ENCODE measurements at places on chromosomes 1 and 21.

- no peak for DNase-seq
Observed at GRCh38 chr1:164647211-164647610, 88.2 kb downstream of the PBX1 start.

- no peak for DNase-seq
Observed at GRCh38 chr1:112144733-112145426, 155.4 kb upstream of the KCND3 start.

DNA sequence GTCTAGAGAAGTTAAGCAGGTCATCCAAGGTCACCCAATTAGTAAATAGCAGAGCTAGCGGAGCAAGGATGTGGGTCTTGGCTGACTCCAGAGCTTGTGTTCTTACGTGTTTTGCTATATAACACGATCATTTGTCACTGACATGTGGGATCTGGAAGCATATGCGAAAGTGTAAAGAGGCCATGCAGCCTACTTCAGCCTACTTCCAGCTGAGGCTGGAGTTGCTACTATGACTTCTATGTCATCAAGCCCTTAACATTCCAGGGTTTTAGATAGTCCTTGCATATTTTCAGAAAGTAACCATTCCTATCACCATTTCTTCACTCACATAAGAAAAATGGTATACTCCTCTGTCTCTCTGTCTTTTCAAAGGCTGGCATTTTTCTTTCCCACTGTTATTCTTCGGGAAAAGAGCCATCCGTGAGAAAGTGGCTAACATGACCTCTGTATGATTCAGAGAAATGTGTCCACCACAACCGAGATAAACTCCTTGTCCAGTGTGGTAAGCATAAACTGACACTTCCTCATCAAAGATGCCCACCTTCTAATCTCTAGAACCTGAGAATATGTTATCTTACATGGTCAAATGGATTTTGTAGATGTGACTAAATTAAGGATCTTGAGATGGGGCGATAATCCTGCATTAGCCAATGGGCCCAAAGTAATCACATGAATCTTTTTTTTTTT lies 24.0 kb upstream of the ABL2 start:
- DNase-seq: no peak

GRCh38 chr1:234241941-234242490 lies 131.2 kb upstream of the COA6 start:
- no peak for DNase-seq

GRCh38 chr1:56028244-56028643 lies 551.1 kb downstream of the PLPP3 start:
- DNase-seq: no peak

DNA sequence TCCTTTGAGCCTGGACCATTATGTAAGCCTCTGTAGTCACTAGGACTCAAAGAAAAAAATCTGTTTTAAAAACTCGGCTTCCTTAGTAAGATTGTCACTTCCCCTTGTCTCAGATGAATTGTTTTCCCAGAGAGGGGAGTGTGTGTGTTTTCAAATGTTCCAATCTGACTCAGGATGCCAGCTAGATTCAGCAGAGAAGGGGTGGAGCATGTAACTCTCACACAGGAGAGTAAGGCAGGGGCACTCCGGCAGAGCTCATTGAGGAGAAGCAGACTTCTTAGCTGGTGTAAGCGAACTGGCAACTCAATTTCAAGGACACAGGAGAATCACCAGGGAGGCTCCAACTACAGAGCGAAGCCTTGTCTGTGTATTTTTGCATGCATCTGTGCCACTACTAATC lies 623.2 kb downstream of the LMO4 start:
- DNase-seq: no peak

GRCh38 chr21:45971616-45972352 lies 9.8 kb upstream of the COL6A1 start:
- no peak for DNase-seq

GRCh38 chr1:19461220-19461554 lies 24.2 kb downstream of the CAPZB start:
- DNase-seq: no peak

DNA sequence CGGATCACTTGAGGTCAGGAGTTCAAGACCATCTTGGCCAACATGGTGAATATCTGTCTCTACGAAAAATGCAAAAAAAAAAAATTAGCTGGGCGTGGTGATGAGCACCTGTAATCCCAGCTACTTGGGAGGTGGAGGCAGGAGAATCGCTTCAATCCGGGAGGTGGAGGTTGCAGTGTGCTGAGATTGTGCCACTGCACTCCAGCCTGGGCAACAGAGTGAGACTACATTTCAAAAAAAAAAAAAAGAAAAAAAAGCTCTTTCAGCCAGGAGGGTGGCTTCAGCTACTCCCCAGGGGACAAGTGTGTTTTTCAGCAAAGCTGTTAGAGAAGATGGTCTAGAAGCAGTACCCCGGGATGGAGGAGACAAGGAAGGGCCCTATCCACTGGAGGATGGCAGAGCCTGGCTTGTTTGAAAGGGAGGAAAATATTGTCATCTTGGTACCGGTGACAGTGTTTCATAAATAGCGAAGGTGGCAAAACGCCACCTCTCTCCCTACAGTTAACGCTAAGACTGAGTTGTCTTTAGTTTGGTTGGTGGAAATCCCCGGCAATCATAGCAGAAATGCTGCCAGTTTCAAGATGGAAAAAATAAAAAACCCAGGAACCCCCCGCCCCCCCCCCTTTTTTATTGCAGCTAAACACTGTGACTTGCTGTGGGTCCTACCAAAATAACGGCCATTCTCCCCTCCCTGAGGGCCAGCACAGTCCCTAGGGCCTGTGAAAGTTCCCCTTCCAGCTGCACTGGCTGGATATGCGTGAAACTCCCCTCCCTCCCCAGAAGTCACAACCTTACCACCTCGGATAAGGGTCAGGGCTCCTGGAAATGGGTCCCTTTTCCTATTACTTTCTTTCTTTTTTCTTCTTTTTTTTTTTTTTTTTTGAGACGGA lies 3.5 kb downstream of the PIK3CD start:
- peak; percentile 69 for DNase-seq

- no peak for DNase-seq
Observed at GRCh38 chr1:40802742-40803113, 19.1 kb downstream of the KCNQ4 start.
